ENCODE measurements at places on chromosomes 3 and 15.
A peak's percentile ranks its signal among the peaks of the same experiment; 100 is the strongest.

DNA sequence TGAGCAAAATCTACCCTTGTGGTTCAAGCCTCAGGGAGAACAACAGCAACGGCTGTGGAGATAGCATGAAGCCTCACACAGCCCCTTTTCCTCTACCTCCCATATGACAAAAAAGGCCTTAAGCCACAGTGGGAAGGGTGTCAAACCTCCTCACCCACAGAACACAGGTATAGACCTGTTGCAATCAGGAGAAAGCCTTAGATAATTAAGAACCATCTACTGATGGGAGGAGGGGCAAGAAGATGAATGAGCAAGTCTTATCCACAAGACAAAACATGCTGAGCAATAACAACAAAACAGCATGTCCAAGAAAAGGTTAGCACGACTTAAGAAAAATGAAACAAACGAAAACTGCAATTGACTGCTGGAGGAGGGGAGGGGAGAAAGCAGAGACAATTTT, 272.9 kb upstream of the BCHE start:
- DNase-seq, result no peak

- DNase-seq, result peak; percentile 67
Measured at GRCh38 chr3:143998266-143998665, 26.6 kb downstream of the DIPK2A start.

DNA sequence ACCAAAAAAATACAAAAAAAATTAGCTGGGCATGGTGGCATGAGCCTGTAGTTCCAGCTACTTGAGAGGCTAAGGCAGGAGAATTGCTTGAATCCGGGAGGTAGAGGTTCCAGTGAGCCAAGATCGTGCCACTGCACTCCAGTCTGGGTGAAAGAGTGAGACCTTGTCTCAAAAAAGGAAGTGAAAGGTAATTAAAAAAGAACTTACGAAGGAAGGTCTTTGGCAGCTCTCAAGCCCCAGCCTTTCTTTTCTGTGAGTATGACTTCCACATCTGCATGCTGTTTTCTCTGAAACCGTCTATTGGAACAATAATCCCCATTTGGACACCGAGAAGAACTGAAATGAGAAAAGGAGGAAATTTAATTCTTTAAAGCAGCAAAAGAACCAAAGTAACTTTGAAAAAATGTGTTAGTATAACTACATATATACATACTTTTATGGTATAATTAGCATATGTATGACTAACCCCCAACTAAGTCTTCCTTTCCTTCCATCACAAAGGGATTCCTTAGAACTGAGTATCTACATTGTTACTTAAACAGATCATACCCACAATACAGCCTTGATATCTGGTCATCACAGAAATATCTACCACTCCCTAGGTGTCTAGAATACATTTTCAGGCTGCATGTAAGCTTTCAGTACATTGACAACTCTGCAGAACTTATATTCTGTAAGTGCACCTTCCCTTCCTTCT, 50.1 kb downstream of the SETD2 start:
- DNase-seq, result peak; percentile 40

- no peak for DNase-seq
Measured at GRCh38 chr3:134028486-134029255, 1.1 kb downstream of the SLCO2A1 start.

DNA sequence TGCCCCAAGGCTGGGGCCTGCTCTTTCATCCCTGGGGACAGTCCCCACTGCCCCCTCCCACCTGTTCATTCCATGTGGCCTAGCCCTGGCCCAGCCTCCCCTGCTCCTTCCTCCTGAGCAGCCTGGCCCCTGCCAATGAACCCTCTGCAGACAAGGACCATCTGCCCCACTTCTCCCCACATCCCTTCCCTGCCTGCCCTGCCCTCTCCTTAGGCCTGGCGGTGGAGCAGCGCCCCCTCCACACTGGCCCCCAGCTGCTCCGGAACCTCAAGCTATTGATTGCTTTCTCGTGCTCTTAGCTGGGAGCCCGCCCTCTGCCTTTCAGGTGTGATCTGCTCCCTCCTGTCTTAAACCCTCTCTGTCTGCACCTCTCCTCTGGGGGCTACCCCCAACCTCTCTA, 8.0 kb downstream of the PLXNA1 start:
- no peak for DNase-seq

GRCh38 chr3:130712718-130713423, 33.8 kb downstream of the PIK3R4 start:
- DNase-seq, result no peak

- no peak for DNase-seq
Measured at GRCh38 chr3:24401090-24401810, 93.4 kb downstream of the THRB start.

DNA sequence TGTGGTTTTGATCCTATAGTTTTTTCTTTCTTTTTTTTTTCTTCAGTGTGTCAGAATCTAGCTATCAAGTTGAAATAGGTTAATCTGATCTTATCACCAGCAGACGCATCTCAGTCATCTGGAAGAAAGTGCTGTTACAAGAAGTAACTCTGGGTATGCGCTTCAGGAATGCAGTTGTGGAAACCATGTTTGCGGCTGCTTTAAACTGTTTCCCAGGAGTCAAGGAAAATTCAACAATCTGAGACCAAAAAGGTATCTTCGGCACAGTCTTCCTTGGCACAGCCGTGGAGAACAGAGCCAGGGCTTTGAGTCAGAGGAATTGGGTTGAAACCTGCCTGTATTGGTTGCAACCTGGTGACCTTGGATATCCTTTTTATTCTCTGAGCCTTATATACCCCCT, 59.9 kb downstream of the CD47 start:
- DNase-seq, result no peak

DNA sequence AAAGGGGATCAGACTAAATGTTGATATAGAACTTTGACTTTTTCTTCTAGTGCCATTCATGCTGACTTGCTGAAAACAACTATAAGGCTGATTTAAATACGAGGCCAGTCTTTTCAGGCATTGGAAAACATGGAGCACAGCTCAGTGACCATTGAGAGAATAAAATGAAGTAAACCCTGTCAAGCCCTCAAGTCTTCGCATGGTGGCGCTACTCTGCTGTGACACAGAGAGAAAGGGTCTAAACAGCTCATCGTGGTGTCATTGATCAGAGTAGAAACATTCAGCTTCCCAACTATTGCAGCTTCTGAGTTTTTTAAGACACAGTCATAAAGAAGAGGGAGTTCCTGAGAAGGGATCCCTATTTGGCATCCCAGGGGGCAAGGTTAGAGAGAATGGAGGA, 716.2 kb downstream of the DIPK2A start:
- DNase-seq, result no peak

GRCh38 chr3:173992416-173992815, 594.9 kb downstream of the NLGN1 start:
- no peak for DNase-seq

DNA sequence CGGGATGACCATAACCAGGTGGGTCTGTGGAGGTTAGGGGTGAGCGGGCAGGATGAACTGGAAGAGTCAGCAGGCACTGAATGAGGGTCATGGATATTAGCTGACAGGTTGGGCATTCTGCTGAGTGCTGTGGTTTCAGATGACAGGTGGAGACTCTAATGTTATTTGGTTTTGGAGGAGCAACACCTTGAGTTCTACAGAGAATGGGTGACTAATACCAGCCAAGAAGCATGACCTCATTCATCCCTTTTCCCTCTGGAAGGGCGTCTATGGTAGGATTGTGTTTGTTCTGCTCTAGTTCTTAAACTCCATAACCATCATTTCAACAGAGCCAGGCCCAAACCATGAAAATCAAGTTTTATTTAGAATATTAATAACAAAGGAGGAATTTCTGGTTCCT, 550.7 kb upstream of the LMCD1 start:
- DNase-seq, result no peak

GRCh38 chr3:164620956-164621355, 457.3 kb downstream of the SI start:
- no peak for DNase-seq

- DNase-seq, result no peak
Measured at GRCh38 chr3:4406746-4407568, 60.1 kb downstream of the SUMF1 start.

DNA sequence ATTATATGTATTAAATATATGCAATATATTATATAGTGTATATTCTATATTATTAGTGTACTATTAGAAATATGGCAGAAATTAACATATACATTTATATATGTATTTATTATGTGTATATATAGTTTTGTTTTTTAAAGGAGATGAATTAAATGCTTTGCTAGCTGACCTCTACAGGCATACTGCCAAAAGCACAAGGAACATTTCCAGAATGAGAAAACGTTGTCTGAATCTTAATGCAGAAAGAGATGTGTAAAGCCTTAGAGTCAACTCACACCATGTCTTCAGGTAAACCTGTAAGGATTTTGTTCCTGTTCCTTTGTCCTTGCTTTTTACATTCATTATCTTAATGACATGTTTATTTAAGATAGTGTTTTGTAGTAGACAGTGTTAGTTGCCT, 111.9 kb downstream of the ST8SIA2 start:
- DNase-seq, result no peak

- DNase-seq, result no peak
Measured at GRCh38 chr3:145936971-145937370, 224.0 kb downstream of the PLOD2 start.

Data from Daoy (cell line).